ENCODE measurements at places on chromosomes 16 and 17.

DNA sequence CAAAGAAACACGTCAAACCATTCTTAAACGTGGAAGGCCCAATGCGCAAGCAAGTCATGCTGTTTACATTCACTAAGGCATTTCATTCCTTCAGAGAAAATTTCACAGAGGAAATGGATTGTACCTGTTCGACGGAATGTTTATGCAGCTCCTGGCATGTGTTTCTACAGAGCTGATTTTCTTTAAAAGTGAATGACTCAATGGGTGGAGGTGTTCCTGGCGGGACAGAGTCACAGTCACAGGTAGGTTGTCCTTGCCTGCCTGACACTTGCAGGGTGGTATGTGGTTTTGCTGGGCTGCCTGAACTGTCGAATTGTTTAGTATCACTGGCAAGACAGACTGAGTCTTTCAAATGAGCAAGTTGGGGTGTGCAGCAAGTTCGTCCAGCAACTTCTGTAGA lies 11.6 kb downstream of the PALB2 start:
- DNase-seq, result no peak

GRCh38 chr16:10852948-10853347 lies 24.1 kb upstream of the CIITA start:
- DNase-seq, result no peak

DNA sequence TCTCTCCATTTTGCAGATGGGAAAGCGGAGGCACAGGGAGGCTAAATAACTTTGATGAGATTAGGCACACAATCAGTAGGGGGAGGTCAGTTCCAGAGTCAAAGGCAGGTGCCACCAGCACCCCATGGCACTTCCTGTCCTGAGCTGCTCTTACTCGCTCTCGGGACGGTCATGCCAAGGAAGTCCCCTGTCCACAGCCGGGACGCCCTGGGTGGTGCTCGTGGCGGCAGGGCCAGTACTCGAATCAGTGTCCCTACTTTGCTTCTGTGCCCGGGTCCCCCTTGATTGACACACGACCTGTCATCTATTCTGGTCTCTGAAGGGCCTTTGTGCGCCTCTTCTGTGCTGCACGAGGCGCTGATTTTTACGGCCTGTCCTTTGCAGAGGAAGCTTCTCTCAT lies 31.3 kb downstream of the IRF8 start:
- DNase-seq, result no peak

DNA sequence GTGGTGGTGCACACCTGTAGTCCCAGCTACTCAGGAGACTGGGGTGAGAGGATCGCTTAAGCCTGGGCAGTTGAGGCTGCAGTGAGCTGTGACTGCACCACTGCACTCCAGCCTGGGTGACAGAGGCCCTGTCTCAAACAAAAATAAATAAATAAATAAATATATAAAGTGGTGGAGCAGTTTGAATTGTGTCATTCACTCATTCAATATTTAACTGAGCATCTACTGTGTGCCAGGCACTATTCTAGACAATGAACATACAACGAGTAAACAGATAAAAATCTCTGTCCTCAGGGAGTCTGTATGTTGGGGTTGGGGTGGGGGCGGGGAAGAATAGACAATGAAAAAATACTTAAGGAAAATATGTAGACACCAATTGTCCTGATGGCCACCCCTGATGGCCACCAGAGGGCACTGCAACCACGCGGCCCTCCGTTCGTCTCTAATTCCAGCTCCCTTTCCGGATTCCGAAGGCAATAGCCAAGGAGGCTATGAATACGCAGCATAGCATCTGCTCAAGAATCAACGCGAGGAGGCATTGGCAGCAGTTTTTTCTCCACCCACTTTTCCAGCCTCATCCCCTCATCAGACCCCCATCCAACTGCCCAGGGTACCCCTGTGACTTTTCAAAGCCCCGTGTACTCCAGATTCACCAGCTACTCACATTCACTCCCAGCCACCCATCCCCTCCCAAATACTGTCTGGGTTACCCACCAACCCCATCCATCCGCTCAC lies 21.4 kb downstream of the QPRT start:
- DNase-seq, result peak; percentile 84

DNA sequence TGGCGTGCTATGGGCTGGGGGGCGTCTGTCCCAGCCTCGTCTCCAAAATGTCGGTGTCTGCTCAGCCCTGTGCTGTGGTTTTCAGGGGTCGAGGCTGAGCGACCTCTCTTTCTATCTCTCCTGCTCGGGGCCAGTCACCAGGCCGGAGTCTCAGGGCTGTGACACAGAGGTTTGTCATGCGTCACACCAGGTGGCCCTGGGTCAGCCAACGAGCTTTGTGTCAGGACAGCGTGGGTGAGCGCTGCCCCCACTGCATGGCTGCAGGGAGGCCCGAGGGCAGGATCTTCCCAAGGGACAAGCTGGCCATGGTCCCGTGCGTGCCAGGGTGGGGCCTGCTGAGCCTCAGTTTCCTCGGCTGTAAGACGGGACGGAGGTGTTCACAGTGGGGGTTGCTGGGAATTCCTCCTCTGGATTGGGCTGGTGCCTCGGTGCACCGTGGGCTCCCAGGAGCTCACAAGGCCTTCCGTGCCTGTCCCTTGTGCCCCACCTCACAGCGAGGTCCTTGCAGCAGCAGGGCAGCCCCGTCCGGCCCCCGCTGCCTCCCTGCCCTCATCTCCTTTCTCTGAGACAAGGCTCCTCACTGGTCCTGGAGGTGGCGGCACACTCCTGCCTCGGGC lies 50.5 kb downstream of the CBFA2T3 start:
- DNase-seq, result no peak

- no peak for DNase-seq
Measured at GRCh38 chr17:41256291-41256685, 1.1 kb downstream of the KRTAP9-9 start.

- DNase-seq, result no peak
Measured at GRCh38 chr17:40068129-40068581, 5.4 kb downstream of the THRA start.

DNA sequence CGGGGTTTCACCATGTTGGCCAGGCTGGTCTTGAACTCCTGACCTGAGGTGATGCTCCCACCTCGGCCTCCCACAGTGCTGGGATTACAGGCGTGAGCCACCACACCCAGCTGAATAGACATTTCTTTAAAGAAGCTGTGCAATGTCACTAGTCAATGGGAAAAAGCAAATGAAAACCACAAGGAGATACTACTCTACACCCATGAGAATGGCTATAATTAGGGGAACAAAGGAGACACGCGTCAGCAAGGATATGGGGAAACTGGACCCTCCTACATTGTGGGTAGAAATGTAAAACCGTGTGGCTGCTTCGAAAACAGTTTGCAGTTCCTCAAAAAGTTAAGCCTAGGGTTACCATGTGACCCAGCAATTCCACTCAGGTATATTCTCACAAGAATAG lies 103.4 kb downstream of the VPS53 start:
- no peak for DNase-seq

GRCh38 chr17:83005639-83006038 lies 73.8 kb upstream of the METRNL start:
- no peak for DNase-seq
